ENCODE measurements at places on chromosomes 3 and 15.

- no peak for DNase-seq
These were observed 21.8 kb upstream of the PTX3 start for GRCh38 chr3:157414861-157415260.

DNA sequence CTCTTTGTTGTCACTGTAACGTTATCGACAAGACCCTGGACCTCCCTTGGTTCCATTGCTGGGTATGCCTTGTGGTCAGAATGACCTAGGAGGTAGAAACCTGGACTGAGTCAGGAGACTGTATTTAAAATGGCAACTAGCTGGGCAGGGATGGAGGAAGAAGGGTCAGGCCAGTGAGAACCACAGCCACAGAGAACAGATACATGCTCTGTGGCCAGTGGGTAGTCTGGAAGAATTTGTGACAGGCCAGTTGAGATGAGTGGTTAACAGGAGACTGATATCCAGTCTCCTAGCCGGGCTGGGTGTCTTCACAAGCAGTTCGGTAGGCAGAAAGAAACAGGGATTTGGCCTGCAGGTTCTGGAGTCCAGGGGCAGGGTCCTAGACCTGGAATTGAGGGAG, 58.9 kb downstream of the SNRK start:
- no peak for DNase-seq

- no peak for DNase-seq
These were observed 92.0 kb downstream of the ZNF609 start for GRCh38 chr15:64552281-64552948.

- peak; percentile 60 for DNase-seq
These were observed 45.0 kb upstream of the AKAP13 start for GRCh38 chr15:85335193-85335942.

- no peak for DNase-seq
These were observed 314.0 kb upstream of the WNT5A start for GRCh38 chr3:55801068-55801467.

- DNase-seq, result no peak
These were observed 70.4 kb upstream of the KY start for GRCh38 chr3:134721214-134721613.

GRCh38 chr15:43878446-43878845, 51.6 kb downstream of the WDR76 start:
- no peak for DNase-seq

GRCh38 chr15:34609102-34610057, 25.9 kb upstream of the GOLGA8B start:
- no peak for DNase-seq

DNA sequence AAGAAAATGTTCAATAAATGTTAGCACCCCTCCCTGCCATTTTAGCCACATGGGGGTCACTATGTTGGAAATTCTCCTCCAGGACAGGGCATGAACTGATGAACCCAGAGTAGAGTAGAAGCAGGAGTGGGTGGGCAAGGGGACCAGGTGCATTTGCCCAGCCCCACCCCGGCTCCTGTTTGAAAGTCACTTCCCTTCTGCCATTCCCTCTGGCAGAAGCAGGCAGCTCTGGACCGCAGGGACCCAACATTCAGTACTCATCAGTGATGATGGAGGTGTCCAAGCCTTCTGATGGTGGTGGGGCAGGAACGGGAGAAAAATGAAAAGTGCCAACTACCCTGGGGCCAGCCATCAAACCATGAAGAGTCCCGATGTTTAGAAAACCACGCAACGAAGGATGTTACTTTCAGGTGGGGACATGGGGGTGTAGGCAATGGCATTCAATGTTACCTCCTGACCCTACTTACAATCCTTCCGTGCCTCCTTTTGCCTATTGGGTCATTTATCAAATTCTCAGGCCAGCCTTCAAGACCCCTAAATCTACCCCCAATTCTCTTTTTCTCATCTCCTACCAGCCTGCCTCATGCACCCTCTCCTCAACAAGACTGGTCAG, 17.2 kb downstream of the UBAP1L start:
- DNase-seq, result no peak

- DNase-seq, result peak; percentile 67
These were observed 159.6 kb upstream of the KCNH8 start for GRCh38 chr3:18988614-18989229.

GRCh38 chr15:85642065-85642692, 152.5 kb downstream of the KLHL25 start:
- no peak for DNase-seq

GRCh38 chr15:99122831-99123712, 18.2 kb downstream of the SYNM start:
- DNase-seq, result no peak

DNA sequence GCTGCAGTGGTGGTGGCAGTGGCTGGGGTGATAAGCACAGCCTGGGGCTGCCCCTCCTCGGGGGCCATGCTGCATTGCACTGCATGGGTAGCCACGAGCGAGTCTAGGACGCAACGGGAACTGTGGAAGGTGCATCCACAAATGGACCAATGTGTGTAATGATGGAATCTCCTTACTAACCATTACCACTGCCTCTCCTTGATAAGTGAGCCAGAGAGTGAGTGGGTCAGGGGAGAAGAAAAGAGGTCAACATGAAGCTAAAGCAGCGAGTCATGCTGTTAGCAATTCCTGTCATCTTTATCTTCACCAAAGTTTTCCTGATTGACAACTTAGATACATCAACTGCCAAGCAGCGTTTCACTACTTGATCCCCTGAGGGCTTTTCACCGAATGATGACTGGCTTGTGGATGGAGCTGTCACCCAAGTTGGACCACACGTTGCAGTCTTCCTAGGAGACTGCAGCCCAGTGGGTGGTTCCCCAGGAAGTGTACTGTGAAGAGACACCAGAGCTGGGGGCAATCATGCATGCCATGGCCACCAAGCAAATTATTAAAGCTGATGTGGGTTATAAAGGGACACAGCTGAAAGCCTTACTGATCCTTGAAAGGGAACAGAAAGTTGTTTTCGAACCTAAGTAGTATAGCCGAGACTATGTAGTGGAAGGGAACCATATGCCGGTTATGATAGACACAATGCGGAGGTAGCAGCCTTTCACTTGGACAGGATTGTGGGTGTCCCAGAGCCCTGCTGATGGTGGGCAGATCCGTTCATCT, 20.6 kb downstream of the SAMD7 start:
- DNase-seq, result no peak

DNA sequence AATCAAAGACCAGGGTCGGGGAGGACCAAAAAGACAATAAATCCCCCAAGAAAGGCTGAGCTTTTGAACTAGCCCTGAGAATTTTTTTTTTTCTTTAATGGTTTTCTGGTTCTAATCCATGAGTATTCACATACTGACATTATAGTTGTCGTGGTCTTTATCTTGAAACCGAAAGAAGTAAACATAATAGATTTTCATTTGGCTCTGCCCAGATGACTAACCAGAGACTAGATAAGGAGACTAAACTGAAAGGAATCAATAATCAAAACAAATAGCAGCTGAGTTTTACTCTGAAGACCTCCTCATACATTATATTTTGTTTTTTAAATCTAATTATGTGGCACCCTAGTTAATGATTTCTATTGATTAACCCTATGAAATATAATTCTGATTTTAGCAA, 381.4 kb downstream of the CNTN3 start:
- DNase-seq, result no peak

DNA sequence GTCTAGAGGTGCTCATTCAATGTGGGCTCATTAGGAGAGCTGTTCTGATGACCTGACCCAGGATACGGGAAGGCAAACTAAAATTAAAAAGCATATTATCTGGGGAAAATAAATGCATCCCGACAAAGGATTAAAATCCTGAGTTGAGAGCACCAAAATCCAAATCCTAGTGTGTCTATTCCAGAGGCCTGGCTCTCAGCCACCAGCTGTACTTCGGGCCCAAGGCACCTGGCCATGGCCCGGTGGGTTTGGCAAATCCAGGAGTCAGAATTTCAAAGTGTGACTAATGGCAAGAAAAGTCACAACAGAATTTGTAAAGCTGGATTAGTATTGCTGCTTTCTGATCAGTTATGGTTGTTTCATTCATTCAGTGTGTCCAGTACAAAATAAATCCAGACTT, 2.6 kb upstream of the LYSMD4 start:
- DNase-seq, result no peak

DNA sequence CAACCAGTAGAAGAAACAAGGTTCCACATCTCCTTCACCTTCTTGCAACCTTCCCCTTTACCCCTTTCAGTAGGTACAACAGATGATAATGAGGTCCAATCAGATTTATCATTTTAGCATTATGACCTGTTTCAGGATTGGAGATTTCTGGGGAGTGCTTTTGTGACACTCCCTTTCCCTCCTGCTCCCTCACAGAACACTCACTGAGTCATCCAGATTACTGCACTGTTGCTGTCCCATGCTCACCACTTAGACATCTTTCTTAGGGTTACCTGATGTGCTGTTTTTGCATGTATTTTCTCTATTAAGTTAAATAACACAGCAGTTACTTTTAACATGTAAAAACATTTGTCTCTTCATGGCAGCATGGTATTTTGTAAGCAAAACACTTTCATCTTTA, 118.5 kb downstream of the MFSD1 start:
- no peak for DNase-seq

DNA sequence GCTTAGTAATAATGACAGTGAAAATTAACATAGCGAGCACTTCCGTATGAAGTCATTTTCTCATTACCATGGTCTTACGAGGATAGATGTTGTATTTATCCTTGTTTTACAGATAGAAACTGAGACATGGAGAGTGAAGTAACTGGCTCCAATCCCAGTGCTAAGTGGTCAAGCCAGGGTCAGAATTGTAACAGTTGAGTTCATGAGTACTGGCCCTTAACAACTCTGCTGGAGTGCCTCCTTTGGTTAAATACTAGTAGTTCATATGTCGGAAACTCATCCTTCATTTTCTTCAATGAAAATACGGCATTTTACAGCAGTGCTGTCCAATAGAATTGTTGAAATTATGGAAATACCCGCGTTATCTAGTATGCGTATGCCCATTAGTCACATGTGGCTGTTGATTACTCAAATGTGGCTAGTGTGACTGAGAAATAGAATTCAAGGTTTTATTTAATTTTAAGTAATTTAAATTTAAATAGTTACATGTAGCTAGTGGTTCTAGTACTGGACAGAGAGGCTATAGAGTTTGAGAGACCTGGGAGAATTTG, 32.5 kb downstream of the FNDC3B start:
- no peak for DNase-seq

GRCh38 chr3:161305095-161305991, 66.0 kb downstream of the SPTSSB start:
- DNase-seq, result peak; percentile 25

DNA sequence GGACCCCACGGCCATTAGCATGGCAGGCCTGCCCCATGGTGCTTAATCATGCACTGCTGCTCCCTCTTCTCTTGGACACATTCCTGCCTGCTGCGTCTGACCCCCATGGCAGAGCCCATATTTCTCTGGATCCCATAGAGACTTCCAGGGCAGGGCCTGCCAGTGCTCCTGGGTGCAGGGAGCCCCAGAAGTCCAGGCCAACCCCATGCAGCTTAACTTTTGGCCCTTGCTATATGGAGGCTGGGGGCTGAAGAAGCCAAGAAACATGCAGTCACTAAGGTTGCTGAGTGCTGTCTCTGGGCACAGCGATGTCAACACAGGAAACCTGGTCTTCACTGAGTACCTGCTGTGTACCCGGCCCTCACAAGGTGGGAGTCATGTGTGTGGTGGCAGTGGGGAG, 11.3 kb upstream of the PRKCD start:
- no peak for DNase-seq

DNA sequence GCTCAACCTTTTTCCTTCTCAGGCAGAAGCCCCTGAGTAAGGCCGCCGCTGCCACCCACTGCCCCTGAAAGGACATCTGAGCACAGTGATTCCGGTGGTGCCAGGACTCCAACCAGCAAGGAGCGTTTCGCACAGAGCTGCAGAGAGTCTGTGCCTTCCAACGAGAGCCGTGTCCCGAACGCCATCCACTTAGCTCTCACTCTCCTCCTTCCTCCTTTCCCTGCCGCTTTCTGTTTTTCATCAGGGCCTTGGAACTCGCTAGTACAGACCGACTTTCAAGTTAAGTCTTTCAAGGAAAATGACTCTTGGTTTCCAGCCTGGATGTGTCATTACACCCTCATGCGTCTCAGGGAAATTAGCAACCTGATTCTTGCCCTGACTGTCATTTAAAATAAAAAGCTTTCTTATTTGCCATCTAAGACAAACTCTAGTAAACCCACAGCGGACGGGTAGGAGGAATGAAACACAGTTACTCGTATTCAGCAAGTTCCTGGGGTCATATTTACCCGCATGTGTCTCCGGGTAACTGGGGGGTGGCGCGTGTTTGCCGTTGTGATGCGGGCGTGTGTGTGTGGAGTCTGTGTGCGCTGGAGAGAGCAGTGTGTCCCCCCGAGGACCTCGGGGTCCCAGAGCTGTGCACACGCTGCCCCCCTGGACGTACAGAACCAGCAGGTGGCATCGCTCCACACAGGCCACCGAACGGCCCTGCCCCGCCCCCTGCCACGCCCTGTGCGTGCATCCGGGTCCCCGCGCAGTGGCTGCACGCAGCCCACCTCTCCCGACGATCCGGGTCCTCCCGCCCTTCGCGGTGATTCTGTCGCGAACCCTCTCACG, 30.4 kb upstream of the ALDH1A3 start:
- DNase-seq, result no peak

GRCh38 chr3:112617285-112617684, 23.7 kb downstream of the CCDC80 start:
- DNase-seq, result no peak

DNA sequence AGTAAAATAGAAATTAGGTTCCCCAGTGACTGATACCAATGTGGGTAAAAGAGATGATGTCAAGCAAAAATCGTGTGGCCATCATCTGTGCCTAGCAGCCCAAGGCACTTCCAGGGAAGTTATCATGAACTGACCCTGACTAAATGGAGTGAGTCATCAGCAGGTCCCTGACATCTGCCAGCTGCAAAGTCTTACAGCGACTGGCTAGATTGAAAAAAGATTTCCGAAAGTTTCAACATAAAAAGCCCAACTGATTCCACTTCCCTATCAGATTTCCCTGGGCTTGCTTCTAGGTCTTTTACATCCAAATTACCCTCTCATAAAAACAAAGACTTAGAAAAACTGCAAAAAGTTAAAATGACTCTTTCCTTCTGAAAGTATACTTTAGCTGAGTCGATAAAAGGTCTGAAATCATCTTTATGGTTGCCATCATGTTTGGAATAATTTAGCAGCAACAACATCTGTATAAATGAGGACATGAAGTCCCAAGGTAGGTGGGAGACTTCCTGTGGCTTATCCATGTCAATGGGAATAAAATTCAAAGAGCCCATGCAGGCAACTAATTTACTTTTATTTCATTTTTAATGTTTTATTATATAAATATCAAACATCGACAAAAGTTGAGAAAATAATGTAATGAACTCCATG, 342.8 kb downstream of the ERC2 start:
- DNase-seq, result peak; percentile 52

GRCh38 chr15:31081056-31081455, 20.5 kb downstream of the TRPM1 start:
- no peak for DNase-seq

All from hepatocyte (in vitro differentiated cells).